Stimulated activated CD4-positive, alpha-beta T cell treated with anti-CD3 and anti-CD28 coated beads, Interleukin-15, amount 100 ng/mL, for 48 hours (primary cell): ENCODE measurements at places on chromosomes 7 and 10.

- no peak for DNase-seq
Measured at GRCh38 chr7:141235656-141236055, 161.8 kb downstream of the TMEM178B start.

GRCh38 chr10:8543361-8544056 lies 489.0 kb downstream of the GATA3 start:
- no peak for DNase-seq

DNA sequence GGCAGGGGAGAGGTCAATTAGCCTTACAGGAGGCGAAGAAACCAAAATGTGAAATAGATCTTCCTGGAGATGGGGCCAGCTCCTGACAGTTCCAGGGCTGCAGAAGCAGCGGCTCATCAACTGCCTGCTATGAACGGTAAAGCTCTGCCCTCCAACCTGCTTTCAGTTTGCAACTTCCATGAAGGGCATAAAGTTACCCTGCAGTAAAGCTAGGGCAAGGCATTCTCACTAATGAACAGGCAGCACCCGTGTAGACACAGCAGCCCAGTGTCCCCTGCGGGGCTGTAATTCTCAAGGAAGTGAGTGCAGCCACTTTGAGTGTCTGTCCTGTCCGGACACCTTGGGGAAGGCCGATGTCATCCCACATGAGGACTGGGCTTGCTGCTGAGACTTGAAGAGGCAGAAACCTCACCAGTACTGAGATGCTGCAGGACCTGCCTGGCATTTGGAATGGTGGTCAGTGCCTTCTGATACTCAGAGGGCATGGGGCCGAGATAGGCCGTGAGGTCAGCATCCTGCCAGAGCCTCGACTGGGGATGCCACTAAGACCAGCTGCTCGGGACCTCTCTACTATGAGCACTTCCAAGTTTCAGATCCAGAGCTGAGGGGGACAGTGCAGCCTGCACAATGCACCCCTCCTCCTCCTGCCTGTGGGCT lies 26.1 kb upstream of the C10orf53 start:
- no peak for DNase-seq

DNA sequence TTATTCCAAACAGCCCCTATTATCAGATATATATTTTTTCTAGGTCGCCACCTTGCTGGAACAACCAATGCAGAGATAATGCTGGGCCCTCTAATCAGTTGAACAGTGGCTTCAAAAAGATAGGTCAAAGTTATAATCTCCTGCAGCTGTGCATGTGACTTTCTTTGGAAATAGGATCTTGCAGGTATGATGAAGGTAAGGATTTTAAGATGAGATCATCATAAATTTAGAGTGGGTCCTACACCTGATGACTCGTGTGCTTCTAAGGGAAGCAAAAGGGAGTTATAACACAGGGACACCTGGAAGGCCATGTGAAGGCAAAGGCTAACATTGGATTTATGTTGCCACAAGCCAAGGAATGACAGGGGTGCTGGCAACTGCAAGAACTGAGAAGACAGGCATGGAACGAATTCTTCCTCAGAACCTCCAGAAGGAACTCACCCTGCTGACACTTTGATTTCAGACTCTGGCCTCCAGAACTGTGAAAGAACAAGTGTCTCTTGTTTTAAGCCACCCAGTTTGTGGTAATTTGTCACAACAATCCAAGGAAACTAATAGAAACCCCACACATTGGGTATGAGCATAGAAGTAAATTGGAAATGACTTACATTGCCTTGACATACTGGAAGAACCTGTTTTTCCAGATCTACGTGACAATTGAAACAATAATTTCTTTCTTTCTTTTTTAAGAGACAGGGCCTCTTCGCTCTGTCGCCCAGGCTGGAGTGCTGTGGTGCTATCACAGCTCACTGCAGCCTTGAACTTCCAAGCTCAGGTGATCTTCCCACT lies 34.4 kb downstream of the CCDC71L start:
- DNase-seq: no peak

DNA sequence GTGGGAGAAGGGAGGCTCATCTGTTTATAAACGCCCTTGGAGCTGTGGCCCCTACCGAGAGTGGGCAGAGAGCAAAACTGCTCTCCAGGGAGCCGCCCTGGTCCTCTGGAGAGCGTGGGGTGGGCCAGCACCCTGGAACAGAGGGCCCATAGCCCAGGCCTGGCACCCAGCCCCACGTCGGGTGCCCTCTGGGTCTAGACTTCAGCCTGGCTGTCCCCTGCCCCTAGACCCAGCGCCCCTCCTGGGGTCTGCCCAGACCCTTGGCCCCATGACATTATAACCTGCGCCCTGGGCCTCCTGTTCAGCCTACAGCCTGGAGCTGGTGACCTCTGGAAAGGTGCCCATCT lies 24.7 kb downstream of the GET4 start:
- DNase-seq: no peak

DNA sequence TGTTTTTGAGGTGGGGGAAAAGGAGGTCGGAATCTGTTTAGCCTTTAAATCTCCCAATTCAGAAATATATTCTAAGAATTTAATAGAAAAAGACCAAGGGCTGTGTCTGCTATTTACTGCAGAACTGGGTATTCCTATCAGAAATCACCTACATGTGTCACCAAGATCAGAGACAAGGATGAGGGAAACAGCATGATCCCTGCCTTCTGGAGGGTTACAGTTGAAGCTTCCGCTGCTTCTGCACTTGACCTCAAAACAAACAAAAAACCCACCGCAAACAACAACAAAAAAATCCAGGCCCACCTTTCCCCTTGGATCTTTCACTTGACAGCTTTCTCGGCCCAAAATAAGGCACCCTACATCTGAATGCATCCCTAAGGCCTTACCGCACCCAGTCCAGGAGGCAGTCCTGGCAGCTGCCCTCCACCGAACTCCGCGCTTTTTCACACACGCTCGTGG lies 750 bp upstream of the CDK14 start:
- no peak for DNase-seq

DNA sequence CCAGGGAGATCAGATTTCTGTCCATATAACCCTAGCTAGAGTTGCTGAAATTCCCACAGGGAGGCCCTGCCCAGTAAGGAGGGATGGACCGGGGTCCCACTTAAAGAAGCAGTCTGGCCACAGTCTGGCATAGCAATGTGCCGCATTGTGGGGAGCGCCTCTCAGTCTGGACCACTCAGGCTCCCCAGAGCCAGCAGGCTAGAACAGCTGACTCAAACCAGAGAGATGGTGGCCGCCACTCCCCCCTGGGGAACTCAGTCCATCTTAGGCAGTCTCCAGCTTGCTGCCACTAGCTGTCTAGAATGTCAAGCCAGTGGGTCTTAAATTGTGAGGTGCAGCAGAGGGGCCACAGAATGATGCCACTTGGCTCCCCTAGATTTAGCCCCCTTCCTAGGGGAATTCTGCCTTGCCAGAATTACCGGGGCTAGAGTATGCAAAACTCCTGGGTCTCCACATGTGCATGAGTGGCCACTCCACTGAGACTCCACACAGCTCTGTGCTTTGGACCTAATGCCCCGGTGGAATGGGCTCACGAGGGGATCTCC lies 133.3 kb upstream of the LANCL2 start:
- no peak for DNase-seq

DNA sequence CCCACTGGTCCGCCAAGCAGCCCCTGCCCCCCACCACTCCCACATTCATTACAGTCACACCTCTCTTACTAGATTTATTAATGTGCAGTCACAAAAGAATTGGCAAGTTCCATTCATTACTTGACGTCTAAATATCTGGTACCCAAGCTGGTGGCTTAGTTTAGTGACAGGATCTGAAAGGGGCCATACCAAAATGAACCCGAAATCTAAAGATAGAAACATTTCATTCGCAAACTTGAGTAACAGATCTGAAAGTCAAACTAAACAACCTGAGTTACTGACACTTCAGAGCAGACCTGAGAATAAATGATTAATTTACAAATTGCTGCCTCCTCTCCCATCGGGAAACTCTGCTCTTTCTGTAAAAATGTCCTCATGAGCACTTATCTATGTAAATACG lies 53.4 kb downstream of the TNS3 start:
- DNase-seq: no peak

- no peak for DNase-seq
Measured at GRCh38 chr7:77859343-77859742, 60.8 kb downstream of the PHTF2 start.

DNA sequence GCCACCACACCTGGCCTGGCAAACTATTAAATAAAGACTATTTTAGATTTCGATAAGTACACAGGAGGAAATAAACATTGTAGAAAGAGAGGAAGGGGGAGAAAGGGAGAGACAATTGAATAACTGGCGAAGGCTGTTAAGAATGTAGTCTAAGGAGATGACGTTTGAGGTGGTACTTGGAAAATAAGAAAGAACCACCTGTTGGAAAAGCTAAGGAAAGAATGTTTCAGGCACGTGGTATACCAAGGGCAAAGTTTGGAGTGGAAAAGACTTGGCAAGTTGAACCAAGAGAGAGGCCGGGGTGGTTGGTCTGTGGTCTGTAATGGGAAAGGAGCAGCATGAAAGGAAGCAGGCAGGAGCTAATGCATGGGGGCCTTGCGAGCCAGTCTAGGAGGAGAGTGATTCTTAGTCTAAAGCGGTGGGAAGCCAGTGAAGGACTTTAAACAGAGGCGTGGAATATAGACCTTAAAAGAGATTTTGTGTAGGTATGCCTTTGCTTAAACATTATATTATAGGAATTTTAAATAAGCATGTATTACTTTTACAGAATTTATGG lies 9.4 kb downstream of the ING3 start:
- no peak for DNase-seq

GRCh38 chr7:139046143-139046542 lies 10.3 kb upstream of the ZC3HAV1L start:
- DNase-seq: no peak

- no peak for DNase-seq
Measured at GRCh38 chr10:93573051-93573909, 6.8 kb downstream of the FFAR4 start.

GRCh38 chr7:13651167-13651566 lies 338.3 kb downstream of the ETV1 start:
- DNase-seq: no peak

GRCh38 chr7:122652876-122653275 lies 46.0 kb downstream of the RNF133 start:
- DNase-seq: no peak

GRCh38 chr10:58512491-58513187 lies at the start of gene BICC1:
TSS of gene BICC1 (plus strand) at chr10:58512872. CDS start at chr10:58513144, 272 bp downstream.
- no peak for DNase-seq

DNA sequence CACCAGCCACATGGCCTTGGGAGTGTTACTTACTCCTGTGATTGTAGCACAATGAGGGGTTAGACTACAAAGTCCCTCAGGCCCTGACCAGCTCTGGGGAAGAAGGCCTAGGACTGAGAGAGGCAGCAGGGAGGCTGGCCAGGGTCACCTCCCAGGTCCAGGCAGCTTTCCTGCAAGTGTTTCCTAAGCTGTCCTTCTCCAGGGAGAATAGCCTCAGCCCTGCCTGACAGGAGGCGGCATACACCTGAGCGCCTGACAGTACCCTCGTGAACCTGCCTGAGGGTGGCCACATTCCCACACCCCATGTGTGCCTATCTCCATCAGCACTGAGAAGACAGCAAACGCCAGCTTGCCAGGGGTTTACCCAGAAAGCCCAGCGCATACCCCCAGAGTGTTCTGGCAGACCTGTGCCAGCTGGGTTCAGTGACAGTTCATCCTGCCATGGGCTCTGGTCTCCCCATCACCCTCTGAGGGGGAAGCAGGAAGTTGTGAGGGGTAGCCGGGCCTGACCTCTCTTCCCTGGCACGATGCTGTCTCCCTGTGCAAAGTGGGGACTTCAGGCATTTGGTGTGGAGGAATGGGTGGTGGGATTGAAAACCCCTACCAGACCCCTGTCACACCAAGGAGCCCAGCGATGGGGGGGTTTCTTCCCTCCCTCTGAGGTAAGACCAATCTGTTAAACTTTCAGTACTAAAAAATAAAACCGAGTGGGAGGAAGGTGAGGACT lies 56.3 kb upstream of the CAMK2B start:
- no peak for DNase-seq

GRCh38 chr7:101518336-101518735 lies 110.8 kb downstream of the MYL10 start:
- DNase-seq: no peak

DNA sequence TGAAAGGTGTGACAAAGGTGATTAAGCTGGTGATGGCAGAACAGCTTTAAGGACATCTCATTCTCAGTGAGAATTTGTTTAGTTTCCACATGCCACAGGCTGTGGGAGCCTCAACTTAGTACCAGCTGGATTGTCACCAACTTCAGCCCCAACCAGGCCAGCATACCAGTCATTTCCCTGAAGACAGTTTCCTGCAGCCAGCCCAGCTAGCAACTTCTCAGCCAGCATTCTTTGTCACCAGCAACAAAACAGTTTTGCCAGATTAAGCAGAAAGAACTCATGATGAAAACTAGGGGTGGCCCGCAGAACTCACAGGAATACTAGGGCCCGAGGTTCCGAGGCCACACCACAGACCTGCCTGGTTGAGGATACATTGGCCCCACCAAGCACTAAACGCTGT lies 68.8 kb upstream of the UNC5B start:
- no peak for DNase-seq

DNA sequence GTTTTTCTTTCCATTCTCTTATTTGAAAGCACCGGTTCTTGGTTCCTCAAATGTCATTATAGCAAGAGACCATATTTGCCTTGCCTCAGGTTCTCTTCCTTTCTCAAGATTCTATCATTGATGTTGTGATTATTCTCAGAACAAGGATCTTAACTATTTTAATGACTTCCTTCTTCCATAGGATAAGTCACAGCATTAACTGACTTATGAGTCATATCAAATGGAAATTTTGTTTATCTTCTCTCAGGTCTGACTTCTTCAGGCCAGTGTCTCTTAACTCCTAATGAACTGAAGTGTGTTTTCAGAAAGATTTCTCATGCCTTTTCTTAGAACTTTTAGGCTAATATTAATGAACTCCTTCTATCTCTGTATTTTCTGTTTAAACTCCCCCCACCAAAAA lies 794.6 kb upstream of the LRRN3 start:
- no peak for DNase-seq

DNA sequence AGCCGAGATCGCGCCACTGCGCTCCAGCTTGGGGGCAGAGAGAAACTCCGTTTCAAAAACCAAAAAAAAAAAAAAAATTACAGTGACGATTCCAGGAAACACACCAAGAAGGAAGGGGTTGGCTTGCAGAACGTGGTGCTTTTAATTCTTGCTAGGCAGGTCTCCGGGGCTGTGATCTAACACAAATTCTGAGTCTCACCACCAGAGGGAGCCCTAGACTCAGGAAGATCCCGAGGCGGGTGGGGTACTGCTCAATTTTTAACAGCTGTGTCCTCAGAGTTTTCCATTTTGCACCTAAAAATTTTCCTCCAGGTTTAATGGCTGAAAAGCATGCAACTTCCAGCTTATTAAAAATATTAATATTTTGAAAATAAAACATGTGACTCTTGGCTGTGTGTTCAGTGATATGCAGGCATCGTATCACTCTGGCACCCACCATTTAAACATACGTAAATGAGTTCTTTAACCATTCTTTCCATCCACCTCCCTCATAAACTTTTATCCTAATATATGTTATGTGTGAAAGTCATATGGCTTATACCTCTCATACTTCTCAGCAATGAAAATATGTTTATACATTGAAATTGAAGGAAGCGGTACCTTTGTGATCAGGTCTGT lies 26.5 kb upstream of the NUB1 start:
- peak; percentile 52 for DNase-seq
